ENCODE measurements at places on chromosomes 4 and X. TPM values are rescaled to one million over a fixed set of nuclear protein-coding genes. Genes with fewer than 3 reads are reported as not detected.

- H3K4me3 ChIP-seq, result no peak overlapping the region
- H3K36me3 ChIP-seq, result peaks cover 19% of the 10 kb centered on the region
- peaks cover 16% of the 10 kb centered on the region for H3K27me3 ChIP-seq
- no peaks in the 10 kb centered on the region for H3K4me1 ChIP-seq
- no peak for DNase-seq
Observed at GRCh38 chrX:506341-506740, 119.6 kb upstream of the PPP2R3B start.

GRCh38 chr4:156884183-156884582, 87.4 kb downstream of the PDGFC start:
- DNase-seq, result no peak
- H3K27me3 ChIP-seq, result no peaks in the 10 kb centered on the region
- H3K36me3 ChIP-seq, result peaks cover 5% of the 10 kb centered on the region
- H3K4me3 ChIP-seq, result no peak overlapping the region
- H3K4me1 ChIP-seq, result no peaks in the 10 kb centered on the region

Gene RXFP1
- total RNA-seq, result not detected

DNA sequence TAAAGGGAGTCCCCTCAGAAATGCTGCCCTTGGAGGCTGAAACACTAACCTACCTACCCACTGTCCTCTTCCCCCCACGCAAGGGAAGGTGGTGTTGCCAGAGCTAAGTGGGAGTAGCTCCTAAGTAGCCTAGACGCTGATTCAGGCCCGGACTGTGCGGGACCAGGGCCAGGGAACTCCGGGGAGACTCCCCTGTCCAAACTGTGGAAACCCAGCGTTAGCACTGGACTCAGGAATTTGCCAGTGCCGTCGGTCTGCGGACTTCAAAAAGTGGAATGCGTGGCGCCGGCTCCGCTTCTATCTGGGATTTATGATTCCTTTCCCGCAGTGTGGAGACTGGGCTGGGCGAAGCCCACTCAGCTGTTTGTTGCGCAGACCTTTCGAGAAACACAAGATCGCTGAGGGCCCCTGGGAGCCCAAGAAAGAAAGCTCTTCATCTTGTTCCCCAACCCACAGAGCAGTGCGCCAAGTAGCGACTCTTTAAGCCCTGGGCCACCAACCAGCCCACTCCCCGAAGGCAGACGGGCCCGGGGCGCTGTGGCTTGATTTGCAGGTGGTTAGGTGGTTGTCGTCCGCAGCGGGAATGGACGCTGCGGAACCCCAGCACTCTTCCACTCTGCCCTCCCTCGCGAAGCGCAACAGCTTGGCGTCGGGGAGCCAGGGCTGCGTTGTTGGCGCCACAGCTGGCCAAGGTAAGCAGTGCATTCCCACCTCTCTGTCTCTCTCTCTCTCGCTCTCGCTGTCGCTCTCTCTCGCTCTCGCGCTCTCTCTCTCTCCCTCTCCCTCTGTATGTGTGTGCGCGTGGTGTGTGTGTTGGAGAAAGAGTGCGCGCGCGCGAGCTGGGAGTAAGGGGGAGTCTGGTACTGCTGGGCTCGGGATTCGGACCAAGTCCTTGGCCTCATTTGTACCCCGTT, 2.0 kb downstream of the TMEM255A start:
- peak; percentile 80 for DNase-seq
- H3K27me3 ChIP-seq, result peaks cover 28% of the 10 kb centered on the region
- H3K27ac ChIP-seq, result peak overlapping the region; percentile 57
- H3K4me1 ChIP-seq, result peaks cover 36% of the 10 kb centered on the region
- H3K36me3 ChIP-seq, result no peaks in the 10 kb centered on the region

DNA sequence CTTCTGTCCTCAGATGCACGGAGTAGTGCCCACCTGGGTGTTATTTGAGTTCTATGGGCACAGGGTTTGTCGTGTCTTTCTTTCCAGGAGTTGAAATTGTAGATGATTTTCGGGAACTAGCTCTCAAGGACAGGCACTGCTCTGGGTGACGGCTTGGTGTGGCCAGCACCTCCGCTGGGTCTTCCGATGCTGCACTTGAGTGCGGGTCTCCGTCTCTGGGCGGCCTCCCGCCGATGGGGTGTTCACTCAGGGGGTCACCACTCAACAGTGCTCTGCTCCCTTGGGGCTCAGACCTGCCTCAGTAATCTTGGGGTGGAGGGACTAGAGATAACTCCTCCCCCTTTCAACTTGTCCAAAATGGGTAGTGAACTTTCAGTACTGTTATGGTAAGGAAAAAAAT, 2.5 kb downstream of the ZFP92 start:
- no peaks in the 10 kb centered on the region for H3K36me3 ChIP-seq
- no peak for DNase-seq
- no peak overlapping the region for H3K27ac ChIP-seq
- H3K4me3 ChIP-seq, result no peak overlapping the region
- no peaks in the 10 kb centered on the region for H3K27me3 ChIP-seq

Gene HPGDS
- total RNA-seq, result not detected

GRCh38 chr4:104890598-104891275, 255.9 kb upstream of the TET2 start:
- DNase-seq, result no peak
- H3K4me1 ChIP-seq, result peaks cover 20% of the 10 kb centered on the region
- peaks cover 10% of the 10 kb centered on the region for H3K36me3 ChIP-seq
- peak overlapping the region; percentile 21 for H3K27ac ChIP-seq
- H3K27me3 ChIP-seq, result no peaks in the 10 kb centered on the region
- H3K4me3 ChIP-seq, result no peak overlapping the region

DNA sequence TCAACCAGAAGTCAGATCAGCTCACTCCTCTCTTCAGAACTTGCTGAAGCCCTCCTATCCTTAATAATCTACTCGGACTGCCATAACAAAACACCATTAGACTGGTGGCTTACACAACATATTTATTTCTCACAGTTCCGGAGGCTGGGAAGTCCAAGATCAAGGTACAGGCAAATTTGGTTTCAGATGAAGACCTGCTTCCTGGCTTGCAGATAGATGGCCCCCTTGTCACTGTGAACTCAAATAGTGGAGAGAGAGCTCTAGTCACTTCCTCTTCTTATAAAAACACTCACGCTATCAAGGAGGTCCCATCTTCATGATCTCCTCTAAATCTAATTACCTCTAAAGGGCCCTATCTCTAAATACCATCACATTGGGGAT, 125.1 kb downstream of the CAMK2D start:
- peak overlapping the region; percentile 86 for H3K4me3 ChIP-seq
- H3K36me3 ChIP-seq, result no peaks in the 10 kb centered on the region
- peaks cover 43% of the 10 kb centered on the region for H3K4me1 ChIP-seq
- peak overlapping the region; percentile 86 for H3K27ac ChIP-seq
- no peak for DNase-seq
- no peaks in the 10 kb centered on the region for H3K27me3 ChIP-seq

DNA sequence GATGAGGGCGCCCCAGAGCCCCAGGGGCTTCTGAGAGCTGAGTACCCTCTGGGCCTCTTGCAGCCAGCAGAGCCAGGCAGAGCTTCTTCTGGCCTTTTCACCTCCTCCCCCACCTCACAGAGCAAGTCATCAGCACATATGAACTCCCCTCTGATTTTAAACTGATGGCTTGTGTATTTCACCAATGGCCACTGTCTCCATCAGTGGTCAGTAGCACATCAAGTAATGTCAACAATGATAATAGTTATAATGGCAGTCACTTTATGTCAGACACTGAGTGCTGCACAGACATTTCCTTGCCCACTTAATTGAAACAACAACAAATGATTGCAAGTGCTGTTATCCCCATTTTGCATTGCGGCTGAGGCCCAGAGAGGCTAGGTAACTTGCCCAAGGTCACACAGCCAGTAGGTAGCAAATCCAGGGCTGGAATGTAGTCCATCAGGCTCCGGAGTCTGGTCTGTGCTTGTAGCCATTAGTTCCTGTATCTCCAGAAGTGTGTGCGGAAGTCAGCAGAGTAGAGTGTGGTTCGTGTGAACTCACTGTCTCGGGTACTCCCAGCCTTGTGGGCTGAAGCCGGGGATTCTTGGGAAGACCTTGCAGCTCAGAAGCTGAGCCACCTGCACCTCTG, 3.0 kb downstream of the ATP2B3 start:
- H3K4me1 ChIP-seq, result no peaks in the 10 kb centered on the region
- no peak for DNase-seq
- no peak overlapping the region for H3K27ac ChIP-seq
- no peak overlapping the region for H3K4me3 ChIP-seq
- H3K27me3 ChIP-seq, result peaks cover 13% of the 10 kb centered on the region
- H3K36me3 ChIP-seq, result no peaks in the 10 kb centered on the region

DNA sequence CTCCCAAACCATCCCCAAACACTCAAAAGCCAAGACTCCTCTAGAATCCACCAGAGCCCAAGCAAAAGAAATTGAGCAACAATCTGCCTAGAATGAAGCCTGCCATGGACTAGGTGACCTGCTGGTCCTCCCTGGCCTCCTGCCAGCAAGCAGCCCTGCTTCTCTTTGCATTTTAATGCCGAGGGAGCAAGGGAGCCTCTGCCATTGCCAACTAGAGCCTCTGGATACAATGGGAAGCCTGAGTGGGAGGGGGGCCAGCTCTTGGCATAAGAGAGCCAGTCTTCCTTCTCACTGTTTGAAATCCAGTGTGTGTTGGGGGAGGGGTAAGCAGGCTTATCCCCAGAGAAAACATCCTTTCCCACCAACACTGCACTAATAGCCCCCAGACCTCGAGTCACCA, 1.5 kb upstream of the GDPD2 start:
- H3K27me3 ChIP-seq, result no peaks in the 10 kb centered on the region
- DNase-seq, result no peak
- H3K4me1 ChIP-seq, result no peaks in the 10 kb centered on the region
- H3K4me3 ChIP-seq, result no peak overlapping the region

- H3K36me3 ChIP-seq, result peaks cover 4% of the 10 kb centered on the region
- DNase-seq, result no peak
- no peak overlapping the region for H3K4me3 ChIP-seq
- H3K27me3 ChIP-seq, result no peaks in the 10 kb centered on the region
Observed at GRCh38 chrX:130071611-130072344, 38.5 kb downstream of the ELF4 start.

DNA sequence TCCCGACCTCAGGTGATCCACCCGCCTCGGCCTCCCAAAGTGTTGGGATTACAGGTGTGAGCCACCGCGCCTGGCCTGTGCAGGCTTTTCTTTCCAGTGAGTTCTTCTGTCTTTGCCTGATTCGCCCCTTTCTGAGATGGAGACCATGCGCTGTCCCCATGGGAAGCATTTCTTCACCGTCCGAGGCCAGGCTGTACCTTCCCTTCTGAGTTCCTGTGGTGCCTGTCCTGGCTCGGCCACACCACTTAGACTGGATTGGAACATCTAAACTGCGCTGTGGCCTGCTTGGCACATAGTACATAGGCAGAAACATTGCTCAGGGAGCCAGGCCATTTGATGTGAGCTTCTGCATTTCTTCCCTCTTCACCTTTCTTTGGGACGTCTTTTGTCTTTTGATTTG, 23.7 kb downstream of the FAM193A start:
- no peaks in the 10 kb centered on the region for H3K27me3 ChIP-seq
- no peak overlapping the region for H3K4me3 ChIP-seq
- DNase-seq, result no peak
- peaks cover 11% of the 10 kb centered on the region for H3K4me1 ChIP-seq
- H3K27ac ChIP-seq, result no peak overlapping the region
- no peaks in the 10 kb centered on the region for H3K36me3 ChIP-seq

Data from natural killer cell treated with Interleukin-12 subunit alpha and Interleukin-12 subunit beta and Interleukin-15 and Interleukin-18, amount 100 ng/mL, for 72 hours (primary cell).